ENCODE measurements at places on chromosomes 12 and 14.

DNA sequence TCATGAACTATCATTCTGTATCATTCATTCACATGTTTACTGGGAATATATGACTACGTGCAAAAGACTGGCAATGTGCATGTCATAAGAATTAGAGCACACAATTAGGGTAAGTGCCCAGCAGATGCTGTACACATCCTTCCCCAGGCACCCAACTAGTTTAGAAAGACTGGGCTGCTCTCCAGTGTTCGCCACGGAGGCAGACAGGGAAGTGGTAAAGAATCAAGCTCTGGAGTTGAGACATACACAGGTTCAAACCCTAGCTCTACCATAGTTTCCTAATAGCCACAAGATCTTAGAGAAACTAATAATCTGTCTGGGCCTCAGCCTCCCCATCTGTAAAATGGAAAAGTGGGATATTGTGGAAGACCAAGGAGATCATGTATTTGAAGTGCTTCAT, 6.8 kb downstream of the TMCC3 start:
- DNase-seq, result no peak

GRCh38 chr12:130526813-130527212, 189.1 kb downstream of the PIWIL1 start:
- no peak for DNase-seq

DNA sequence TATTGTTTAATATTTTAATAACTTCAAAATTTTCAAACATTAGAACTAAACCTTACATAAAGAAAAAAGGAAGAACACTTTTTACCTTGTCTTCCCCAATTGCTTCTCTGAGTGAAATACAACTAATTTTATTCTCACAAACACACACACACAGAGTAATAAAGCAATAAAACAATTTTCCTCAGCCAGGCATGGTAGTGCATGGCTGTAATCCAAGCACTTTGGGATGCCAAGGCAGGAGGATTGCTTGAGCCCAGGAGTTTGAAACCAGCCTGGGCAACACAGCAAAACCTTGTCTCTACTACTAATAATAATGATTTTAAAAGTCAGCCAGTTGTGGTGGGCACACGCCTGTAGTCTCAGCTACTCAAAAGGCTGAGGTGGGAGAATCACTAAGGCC, 13.1 kb downstream of the PPP1R12A start:
- no peak for DNase-seq

DNA sequence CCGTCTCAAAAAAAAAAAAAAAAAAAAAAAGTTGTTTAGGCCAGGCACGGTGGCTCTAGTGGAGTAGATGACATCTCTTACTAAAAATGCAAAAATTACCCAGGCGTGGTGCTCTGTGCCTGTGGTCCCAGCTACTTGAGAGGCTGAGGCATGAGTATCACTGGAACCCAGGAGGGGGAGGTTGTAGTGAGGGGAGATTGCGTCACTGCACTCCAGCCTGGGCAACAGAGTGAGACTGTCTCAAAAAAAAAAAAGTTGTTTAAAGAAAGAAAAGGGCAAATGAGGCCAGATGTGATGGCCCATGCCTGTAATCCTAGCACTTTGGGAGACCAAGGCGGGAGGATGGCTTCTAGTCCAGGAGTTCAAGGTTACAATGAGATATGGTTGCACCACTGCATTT, 36.6 kb upstream of the SPPL3 start:
- DNase-seq, result no peak

DNA sequence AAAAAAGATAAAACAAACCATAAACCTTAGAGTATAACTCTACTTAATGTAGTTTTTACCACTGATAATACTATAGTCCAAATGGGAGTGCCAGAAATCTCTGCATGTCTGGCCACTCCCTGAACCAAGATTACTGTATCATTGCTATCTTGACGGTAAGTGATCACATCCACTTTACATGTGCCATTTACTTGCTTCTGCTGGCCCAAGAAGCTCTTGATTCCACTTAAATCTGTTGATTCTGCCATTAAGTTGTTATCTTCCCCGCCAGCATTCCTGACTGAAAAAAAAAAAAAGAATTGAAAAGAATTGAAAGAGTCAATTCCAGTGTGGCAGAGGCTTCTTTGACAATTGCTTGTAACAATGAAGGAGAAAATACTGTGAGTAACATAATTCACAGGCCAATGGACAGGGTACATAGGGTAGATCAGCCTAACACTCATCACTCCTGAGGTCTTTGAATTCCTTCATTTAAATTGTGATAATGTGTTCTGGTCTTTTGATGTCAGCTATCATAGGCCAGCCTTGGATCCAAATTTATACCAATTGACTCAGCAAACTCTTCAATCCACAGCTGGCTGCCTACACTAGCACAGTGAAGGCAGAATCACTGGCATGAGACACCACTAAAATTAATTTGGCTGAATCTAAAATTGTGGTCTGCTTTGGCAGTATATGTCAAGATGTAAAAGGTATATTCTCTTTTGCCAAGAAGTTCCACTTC, 665.2 kb upstream of the FLRT2 start:
- no peak for DNase-seq

GRCh38 chr14:58100735-58101368, 51.2 kb downstream of the ARMH4 start:
- no peak for DNase-seq

GRCh38 chr14:98858158-98858557, 413.8 kb downstream of the BCL11B start:
- DNase-seq, result no peak

- DNase-seq, result no peak
Measured at GRCh38 chr12:4449851-4450221, 4.2 kb upstream of the FGF6 start.

GRCh38 chr14:29663281-29663801, 264.3 kb downstream of the PRKD1 start:
- no peak for DNase-seq

- DNase-seq, result peak; percentile 82
Measured at GRCh38 chr12:57216014-57216911, at the start of gene NXPH4. Gene NXPH4, plus strand, starts transcription at chr12:57216794. Its CDS starts 176 bp downstream, at chr12:57216970.

- no peak for DNase-seq
Measured at GRCh38 chr12:3117591-3118015, 40.4 kb downstream of the TSPAN9 start.

DNA sequence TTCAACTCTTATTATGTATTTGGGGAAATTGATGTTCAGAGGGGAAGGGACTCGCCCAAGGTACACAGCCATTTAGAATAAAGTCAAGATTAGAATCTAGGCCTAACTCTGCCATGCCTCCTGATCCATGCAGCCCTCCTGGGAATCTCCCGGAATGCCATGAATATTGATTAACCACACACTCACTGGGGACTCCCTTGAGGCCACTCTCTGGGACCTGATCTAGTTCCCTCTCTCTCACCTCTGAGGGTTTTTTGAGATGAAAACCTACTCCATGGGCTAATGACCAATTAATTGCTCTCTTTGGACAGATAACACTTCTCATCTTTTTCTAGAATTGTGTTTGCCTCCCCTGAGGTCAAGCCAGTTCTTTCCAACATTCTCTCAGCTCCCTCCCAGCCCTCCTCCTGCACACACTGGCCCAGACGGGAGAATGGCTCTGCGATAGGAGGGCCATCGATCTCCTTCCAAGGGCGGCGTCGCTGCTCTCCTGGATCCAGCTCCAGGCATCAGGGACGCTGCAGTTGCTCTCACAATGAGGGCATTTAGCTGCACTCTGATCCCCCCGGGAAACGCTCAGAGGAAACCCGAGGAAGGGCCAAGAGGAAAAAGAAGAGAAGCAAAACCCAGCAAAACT, 22.6 kb downstream of the WSCD2 start:
- DNase-seq, result no peak

GRCh38 chr12:114682785-114683708, 928 bp downstream of the TBX3 start:
- no peak for DNase-seq

- no peak for DNase-seq
Measured at GRCh38 chr14:32190673-32191072, 11.2 kb upstream of the RNU6-7 start.

DNA sequence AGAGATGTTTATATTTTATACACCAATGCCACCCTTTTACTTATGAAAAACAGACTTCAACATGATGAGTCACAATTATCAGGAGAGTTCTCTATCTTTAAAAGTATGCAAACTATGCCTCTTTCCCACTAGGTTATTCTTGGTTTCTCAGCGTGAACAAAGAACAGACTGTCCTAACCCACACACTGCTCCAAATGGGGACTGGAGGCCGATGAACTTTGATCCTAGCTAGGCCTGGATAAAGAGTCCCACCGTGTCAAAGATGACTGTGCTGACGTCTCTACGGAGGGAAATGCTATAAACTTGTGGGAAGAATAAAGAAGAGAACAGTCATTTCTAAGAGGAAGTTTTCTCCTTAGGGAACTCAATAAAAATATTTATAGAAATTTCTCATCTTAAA, 160.1 kb downstream of the EPS8 start:
- no peak for DNase-seq

DNA sequence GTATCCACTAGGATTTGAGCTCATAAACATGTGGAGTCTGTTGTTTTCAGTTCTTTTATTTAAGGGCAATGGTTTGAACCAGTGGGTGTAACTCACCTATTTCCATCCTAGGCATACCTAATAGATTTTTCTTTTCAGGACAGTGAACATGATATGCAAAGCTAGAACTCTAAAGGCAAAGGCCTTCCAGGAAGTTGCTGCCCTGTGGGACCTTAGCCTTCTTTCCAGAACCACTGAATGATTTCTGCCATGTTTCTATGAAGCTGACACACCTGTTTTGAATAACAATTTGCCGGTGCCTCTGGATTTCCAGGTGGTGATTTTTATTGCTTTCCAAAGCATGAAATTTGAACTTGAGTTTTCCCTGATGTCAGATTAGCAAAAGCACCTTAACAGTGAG, 372.9 kb upstream of the FAR2 start:
- no peak for DNase-seq

DNA sequence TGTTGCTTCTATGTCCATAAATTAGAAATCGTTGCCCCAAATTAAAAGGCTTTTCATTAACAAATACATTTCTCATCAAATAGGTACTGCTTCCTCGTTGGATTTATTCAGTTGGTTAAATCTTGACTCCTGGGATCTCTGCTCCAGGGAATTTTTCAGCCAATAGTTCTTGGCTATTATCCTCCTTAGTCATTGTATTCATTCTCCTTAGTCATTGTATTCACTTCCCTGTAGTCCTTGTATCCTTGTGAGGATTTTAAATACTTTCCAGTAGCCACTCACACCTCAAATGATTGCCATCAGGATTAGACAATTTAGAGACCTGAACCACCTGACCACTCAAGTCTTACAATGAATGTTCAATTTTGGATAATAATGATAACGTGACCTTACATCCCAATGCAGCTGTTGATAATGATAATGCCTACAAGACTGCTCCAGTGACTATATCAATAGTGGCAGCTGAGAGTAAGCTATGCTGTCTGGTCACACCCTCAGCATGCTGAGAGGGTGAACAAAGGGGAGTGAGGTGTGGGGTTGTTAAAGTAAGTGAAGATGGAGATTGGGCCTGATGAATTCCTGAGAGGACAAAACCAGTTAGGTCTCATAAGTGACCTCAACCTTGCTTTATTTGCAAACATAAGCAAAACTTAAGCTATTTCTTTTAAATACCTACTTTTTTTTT, 193.7 kb upstream of the RTL1 start:
- DNase-seq, result no peak

GRCh38 chr12:72546106-72546505, 273.9 kb downstream of the TRHDE start:
- no peak for DNase-seq

GRCh38 chr12:92546259-92546634, 156.5 kb upstream of the PLEKHG7 start:
- DNase-seq, result no peak

DNA sequence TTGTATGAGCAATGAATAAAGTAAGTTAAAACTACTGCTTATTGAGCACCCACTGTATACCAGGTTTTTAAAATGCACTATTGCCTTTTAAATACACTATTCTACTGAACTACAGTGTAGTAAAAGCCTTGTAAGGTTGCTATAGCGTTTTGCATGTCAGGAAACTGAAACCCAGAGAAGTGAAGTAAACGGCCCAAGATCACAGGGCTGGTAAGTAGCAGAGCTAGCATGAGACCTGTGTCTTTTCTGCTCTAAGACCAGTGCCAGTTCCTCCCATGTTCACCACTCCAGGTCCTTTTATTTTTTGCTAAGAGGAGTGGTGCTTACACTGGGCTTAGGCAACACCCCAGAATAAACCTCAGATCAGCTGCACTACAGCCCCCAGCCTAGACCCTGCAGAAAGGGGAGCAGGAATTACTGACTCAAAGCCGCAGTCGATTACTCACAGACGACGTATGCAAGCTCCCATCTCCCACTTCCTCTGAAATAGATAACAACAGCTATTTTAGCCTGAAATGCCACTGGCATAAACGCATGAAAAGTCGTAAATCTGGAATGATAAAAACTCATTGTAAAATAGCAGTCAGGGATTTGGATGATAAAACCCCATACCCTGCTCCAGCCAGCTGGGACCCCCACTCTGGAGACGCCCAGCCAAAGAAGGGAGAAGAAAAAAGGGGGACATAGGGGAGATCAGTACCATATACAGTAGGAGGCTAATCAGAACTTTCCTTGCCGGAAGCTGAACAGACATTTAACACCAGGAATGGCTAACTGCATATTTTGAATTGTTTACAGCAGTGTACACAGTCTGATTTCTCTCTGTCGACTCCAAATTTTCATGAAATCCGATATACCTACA, 108.3 kb downstream of the NUAK1 start:
- no peak for DNase-seq

DNA sequence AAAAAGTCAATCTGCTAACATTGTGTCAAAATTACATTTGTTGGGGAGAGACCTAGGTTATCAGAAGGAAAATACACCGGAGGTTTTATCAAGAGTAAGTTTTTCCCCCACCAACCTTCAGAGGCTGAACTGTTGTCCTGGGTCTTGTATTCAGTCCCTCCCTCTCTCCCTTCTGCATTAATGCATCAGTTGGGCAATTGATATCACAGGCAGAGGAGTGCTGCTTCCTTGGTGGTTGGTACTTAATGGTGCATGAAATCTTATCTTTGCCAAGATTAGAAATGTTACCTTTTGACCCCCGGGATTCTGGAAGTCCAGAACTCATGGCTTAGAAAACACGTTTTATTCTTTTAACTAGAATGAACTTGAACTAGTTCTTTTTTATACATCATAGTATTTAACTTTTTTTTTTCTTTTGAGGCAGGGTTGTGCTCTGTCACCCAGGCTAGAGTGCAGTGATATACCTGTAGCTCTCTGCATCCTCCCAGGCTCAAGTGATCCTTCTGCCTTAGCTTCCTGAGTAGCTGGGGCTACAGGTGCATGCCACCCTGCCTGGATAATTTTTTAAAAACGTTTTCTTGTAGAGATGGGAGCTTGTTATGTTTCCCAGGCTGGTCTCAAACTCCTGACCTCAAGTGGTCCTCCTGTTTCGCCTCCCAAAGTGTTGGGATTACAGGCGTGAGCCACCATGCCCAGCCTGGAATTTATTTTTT, 4.9 kb downstream of the PCBP2 start:
- no peak for DNase-seq

DNA sequence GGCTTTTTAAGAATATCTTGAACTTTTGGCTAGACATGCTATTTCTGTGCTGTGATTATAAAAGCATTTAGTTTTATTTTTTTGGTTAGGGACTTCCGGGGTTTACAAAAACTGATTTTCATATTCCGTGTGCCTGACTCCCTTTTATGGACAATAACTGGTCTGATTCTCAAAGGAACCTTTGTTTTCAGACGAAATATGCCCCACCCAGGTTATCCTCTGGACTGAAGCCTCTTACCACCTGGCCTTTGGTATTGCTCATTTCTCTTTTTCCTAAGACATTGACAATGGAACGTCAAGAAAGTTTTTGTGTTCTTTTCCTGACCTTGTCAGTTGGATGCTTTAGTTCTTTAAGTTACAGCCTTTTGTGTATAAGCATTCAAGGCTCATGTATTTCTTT, 10.8 kb downstream of the TIGAR start:
- no peak for DNase-seq

- DNase-seq, result no peak
Measured at GRCh38 chr12:79056775-79057174, 192.2 kb downstream of the SYT1 start.

Data from D341Med (cell line).